IMR-90 (cell line): ENCODE measurements at places on chromosomes 7 and 10. TPM values are rescaled to one million over a fixed set of nuclear protein-coding genes. Genes with fewer than 3 reads are reported as not detected.

DNA sequence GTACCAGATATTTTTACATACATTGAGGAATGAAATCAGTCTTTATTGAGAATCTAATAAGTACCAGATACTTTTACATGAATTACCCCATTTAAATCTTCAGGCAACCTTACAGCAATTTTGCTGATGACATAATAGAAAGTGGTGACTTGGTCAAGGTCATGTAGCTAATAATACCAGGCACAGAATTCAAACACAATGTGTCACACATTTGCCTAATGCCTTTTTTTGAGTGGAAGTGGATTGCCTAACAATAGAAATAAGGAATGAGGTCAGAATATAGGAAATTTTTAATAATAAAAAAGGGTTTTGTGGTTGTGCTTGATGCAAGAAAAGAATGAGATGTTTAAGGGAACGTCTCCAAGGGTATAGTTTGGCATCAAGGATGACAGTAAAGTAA, 466.6 kb upstream of the IGFBP3 start:
- DNase-seq, result peak; percentile 54

- DNase-seq, result peak; percentile 19
These were observed 1055.1 kb downstream of the NXPH1 start for GRCh38 chr7:9488555-9488954.

- no peak for DNase-seq
These were observed 236.9 kb upstream of the IGFBP3 start for GRCh38 chr7:46157931-46158330.

- no peak for DNase-seq
These were observed 99.8 kb downstream of the WDR37 start for GRCh38 chr10:1155791-1156615.

GRCh38 chr10:14878266-14879123, at the start of gene SUV39H2:
TSS of gene SUV39H2 (plus strand) at chr10:14878866. CDS start at chr10:14878889, 23 bp downstream.
- DNase-seq, result peak; percentile 91

GRCh38 chr10:17028798-17029197, 100.8 kb downstream of the CUBN start:
- no peak for DNase-seq

DNA sequence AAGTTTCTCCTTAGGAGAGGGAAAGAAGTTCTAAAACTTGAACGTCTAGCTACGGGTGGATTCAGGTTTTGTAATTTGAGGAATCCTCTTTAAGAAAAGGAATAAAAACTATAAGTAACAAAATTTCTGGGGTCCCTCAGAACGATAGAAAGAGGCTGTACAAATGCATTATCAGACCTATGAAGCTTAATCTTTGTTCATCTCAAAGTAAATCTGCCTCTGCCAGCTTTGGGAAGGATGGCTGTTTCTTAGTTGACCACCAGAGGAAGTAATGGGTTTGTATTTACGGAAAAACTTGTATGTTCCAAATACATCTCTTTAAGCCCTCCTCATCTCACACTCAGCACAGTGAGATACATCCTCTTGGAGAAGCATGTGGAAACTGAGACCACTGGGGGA, 864 bp downstream of the PSTK start:
- DNase-seq, result peak; percentile 53

DNA sequence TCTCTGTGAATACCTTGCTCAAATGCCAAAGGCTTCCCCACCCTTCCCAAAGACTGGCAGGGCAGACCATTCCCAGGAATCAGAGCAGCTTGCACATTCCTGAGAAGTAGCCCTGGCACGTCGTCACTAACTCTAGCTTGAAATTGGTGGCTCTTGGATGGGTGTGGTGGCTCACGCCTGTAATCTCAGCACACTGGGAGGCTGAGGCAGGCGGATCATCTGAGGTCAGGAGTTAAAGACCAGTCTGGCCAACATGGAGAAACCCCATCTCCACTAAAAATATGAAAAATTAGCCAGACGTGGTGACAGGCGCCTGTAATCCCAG, 108.2 kb upstream of the MPP7 start:
- DNase-seq, result no peak

- DNase-seq, result peak; percentile 47
These were observed 43.7 kb downstream of the CPVL start for GRCh38 chr7:29102558-29103151.

GRCh38 chr7:94741179-94741578, 85.2 kb upstream of the SGCE start:
- no peak for DNase-seq

DNA sequence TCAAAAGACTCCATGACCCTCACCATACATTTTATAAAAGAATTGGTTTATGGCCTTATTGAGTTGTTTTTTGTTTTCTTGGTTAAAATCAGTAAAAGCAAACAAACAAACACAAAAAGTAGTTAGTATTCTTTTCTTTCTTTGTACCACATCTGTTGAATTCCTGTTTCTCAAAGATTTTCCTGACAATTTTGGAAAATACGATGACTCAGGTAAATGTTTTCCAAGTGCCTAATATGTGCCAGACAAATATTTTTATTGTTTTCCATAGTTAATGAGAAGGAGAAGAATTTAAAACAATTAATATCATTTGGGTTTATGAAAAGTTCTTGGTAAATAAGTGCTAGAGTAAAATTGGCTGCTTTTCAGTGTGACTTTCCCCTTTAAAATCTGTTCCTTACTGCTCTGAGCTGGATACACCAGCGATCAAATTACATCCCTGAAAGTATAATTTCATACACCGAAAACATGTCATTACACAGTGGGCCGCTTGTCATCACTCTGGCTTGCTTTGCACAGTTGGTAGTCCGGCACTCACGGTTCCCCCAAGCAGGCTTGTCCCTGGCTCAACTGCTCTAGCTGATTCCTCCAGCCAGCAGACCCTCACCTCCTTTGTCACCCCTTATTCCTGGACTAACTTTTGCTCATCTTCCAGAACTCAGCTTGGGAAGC, 80.5 kb downstream of the TBXAS1 start:
- peak; percentile 77 for DNase-seq

- peak; percentile 65 for DNase-seq
These were observed 210.1 kb downstream of the TNS3 start for GRCh38 chr7:47371733-47372368.

DNA sequence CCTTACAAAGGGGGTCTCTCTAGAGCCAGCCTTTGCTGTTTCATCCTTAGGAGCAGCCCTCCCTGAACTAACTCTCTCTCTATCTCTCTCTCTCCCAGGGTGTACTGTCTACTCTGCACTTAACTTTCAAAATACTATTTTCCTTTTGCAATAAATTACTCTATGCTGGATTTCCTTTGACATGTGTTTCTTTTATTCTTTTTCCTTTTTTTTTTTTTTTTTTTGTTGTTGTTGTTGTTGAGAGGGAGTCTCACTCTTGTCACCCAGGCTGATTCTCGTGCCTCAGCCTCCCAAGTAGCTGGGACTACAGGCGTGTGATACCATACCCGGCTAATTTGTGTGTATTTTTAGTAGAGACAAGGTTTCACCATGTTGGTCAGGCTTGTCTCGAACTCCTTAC, 1.5 kb upstream of the ZNF3 start:
- no peak for DNase-seq

- no peak for DNase-seq
These were observed 3.0 kb downstream of the PI4K2A start for GRCh38 chr10:97643441-97643985.

- no peak for DNase-seq
These were observed 38.6 kb downstream of the GBF1 start for GRCh38 chr10:102283890-102284289.

GRCh38 chr10:84196941-84197340, 2.6 kb downstream of the CDHR1 start:
- no peak for DNase-seq

- DNase-seq, result no peak
These were observed 226.3 kb upstream of the ZNF32 start for GRCh38 chr10:43874984-43875383.

GRCh38 chr7:38187794-38188440, 9.9 kb downstream of the STARD3NL start:
- DNase-seq, result no peak

- no peak for DNase-seq
These were observed 23.4 kb upstream of the SHH start for GRCh38 chr7:155835446-155836215.

DNA sequence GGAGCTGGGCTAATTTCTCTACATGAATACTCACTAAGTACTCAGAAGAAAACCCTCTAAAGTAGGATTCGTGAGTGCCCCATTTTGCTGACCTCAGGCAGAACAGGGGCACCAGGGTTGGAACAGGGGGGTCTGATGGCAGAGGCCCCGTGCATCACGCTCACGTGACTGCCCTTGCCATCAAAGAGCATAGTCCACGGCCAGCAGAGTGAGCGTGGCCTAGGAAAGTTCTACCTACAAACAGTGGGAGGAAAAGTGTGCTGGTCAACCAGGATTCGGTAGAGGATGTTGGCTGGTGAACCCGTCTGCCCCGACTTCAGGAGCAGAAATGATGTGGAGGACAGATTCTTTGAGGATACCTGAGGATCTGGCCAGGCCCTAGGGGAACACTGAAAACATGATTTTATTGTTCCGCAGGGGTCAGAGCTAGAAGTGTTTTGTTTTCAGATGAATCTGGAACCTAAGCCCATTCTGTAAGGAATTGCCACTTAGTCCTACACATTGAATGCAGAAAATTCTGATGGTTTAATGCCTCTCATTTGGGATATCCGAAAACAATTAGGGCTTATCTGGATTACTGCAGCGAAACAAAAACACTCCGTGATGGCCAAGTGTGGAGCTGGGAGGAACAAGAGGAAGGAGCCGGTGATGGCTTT, 138.8 kb upstream of the SHH start:
- no peak for DNase-seq

DNA sequence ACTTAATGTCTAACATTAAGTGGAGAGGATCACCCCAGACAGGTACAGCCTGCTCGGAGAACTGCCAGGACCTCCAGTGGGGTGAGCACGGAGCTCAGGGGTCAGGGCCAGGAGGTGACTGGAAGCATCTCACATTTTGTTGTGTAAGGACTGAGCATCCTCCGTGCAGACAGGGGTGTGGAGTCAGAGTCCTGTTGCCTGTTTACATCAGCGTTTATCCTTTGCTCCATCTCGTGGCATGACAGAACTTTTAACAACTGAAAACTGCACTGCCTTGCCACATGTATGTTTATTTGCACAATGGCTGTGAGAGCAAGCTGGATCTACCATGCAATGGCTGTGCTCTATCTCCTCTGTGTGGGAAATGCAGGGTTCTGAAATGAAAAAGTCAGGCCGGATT, 175.4 kb upstream of the AKR1E2 start:
- peak; percentile 75 for DNase-seq

GRCh38 chr10:30719832-30720231, 90.3 kb upstream of the LYZL2 start:
- no peak for DNase-seq

Gene CADPS2
- 0.10 and 0.14 TPM in 2 replicates for polyA plus RNA-seq

Gene EN2
- not detected in 2 replicates for polyA plus RNA-seq

Gene ZNF425
- 1.2 TPM in 2 replicates for polyA plus RNA-seq

Gene TAF3
- polyA plus RNA-seq, result 2.2 and 2.3 TPM in 2 replicates

Gene XRCC2
- 2.0 and 2.2 TPM in 2 replicates for polyA plus RNA-seq

Gene CFAP69
- polyA plus RNA-seq, result 0.50 and 0.86 TPM in 2 replicates

Gene SPDYE16
- polyA plus RNA-seq, result not detected in 2 replicates

Gene ANKRD22
- not detected in 2 replicates for polyA plus RNA-seq

Gene AP4M1
- 20.5 and 21.4 TPM in 2 replicates for polyA plus RNA-seq
